ENCODE measurements at places on chromosomes 6 and 20. TPM values are rescaled to one million over a fixed set of nuclear protein-coding genes. Genes with fewer than 3 reads are reported as not detected.
A peak's percentile ranks its signal among the peaks of the same experiment; 100 is the strongest.

GRCh38 chr6:4928426-4928825 lies 75.4 kb downstream of the RPP40 start:
- H3K4me1 ChIP-seq: peaks cover 17% of the 10 kb centered on the region
- no peaks in the 10 kb centered on the region for H3K36me3 ChIP-seq
- no peak overlapping the region for H3K4me3 ChIP-seq
- H3K27me3 ChIP-seq: no peaks in the 10 kb centered on the region
- DNase-seq: no peak
- H3K27ac ChIP-seq: no peak overlapping the region

- DNase-seq: peak; percentile 63
- no peaks in the 10 kb centered on the region for H3K27me3 ChIP-seq
- peak overlapping the region; percentile 84 for H3K4me3 ChIP-seq
- no peaks in the 10 kb centered on the region for H3K36me3 ChIP-seq
- peaks cover 14% of the 10 kb centered on the region for H3K4me1 ChIP-seq
These were observed 4.8 kb upstream of the PRPH2 start for GRCh38 chr6:42727087-42727611.

GRCh38 chr20:37236462-37236861 lies 25.2 kb downstream of the GHRH start:
- H3K4me1 ChIP-seq: no peaks in the 10 kb centered on the region
- H3K27me3 ChIP-seq: no peaks in the 10 kb centered on the region
- peaks cover 79% of the 10 kb centered on the region for H3K36me3 ChIP-seq
- no peak overlapping the region for H3K27ac ChIP-seq
- H3K4me3 ChIP-seq: no peak overlapping the region
- DNase-seq: no peak

DNA sequence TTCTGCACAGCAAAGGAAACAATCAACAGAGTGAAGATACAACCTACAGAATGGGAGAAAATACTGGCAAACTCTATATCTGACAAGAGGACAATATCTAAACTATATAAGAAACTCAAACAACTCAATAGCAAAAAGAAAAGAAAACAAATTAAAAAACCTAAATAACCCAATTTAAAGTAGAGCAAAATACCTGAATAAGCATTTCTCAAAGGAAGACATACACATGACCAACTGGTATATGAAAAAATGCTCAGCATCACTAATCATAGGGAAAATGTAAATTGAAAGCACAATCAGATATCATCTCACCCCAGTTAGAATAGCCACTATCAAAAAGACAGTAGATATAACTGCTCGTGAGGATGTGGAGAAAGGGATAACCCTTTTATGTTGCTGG lies 87.8 kb upstream of the FOXA2 start:
- no peak for DNase-seq
- H3K36me3 ChIP-seq: no peaks in the 10 kb centered on the region
- H3K4me3 ChIP-seq: no peak overlapping the region
- no peaks in the 10 kb centered on the region for H3K27me3 ChIP-seq
- H3K27ac ChIP-seq: no peak overlapping the region

DNA sequence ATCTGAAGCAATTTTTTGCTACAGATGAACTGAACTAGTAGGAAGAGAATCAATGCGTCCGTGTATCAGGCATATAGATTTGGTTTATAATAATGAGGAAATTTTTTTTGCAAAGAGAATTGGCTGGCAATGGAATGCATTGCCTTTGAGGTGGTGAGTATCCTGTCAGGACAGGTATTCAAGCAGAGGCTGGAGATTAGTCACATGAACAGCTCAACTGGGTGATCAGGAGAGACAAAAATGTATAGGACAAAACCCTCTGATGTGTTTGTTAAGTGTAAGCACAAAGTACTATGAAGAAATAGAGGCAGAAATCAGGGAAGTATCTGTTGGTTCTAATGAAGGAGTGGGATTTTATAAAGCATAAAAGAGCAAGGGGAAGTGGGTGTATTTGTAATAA lies 80.5 kb downstream of the ISM1 start:
- no peak overlapping the region for H3K27ac ChIP-seq
- H3K4me1 ChIP-seq: peaks cover 4% of the 10 kb centered on the region
- no peak for DNase-seq
- H3K36me3 ChIP-seq: no peaks in the 10 kb centered on the region

DNA sequence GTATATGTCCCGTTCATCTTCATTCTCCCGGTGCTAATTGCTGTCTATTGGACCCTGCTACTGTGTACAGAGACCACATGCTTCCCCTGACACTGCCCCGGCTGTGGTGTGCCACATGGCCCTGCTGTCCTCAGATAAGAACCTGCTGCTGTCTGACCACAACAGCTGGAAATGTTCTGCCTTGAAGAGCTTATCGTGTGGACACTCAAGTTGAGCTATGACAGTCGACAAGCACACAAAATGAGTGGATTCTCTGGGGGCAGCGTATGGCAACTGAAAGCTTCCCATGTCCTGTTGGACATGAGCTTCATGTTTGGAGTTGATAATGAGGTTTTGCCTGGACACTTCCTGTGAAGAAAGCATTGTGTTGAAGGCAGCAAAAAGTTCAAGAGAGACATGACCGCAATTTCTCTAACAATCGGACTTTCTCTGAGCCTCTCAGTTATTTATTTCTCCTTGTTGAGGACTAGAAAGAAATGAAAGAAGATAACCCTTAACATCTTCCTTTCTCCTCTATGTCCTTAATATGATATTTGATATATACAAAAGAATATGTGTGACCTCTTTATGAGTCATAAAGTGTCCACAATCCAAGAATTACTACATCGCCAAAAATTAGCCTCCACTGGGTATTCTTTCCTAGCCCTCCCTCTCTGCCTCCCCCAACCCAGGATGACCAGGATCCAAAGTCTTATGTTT lies 187.1 kb upstream of the TCF21 start:
- no peak for DNase-seq
- no peaks in the 10 kb centered on the region for H3K36me3 ChIP-seq
- no peaks in the 10 kb centered on the region for H3K4me1 ChIP-seq

- H3K4me3 ChIP-seq: no peak overlapping the region
- no peak overlapping the region for H3K27ac ChIP-seq
- no peaks in the 10 kb centered on the region for H3K27me3 ChIP-seq
These were observed 1286.0 kb upstream of the GJE1 start for GRCh38 chr6:140846503-140847261.

DNA sequence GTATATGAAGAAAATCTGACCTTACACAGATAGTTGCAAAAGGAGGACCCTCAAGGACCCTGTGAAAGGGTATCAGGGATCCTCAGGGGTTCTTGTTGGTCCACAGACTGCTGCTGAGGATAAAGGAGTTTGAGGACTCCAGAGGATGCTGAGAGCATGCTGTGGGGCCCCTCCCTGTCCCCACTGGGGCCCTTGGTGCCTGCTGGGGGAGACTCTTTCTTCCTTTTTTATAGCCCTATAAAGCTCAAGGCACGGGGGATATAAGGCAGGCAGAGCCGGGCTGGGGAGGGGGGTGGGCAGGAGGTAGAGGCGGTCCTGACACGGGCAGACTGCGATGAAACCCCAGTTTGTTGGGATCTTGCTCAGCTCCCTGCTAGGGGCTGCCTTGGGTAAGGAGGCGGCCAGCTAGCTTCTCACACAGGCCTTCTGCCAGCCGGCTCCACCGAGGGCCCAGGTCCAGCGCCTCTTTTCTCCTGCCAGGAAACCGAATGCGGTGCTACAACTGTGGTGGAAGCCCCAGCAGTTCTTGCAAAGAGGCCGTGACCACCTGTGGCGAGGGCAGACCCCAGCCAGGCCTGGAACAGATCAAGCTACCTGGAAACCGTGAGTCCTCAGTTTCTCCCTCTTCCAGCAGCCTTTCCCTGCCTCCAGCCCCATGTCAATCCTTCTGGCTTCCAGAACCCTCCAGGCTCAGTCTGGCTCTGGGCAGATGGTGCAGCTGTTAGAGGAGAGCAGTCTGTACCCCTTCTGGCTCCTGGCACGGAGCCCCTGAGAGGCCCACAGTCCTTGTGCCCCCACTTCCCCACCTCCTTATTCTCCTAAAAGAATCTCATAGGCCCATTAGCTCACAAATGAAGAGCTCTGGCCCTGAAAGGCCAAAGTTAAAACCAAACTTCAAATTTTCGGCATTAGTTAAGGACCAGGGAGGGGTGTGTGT lies at the start of gene LY6G6D:
Gene LY6G6D, plus strand, starts transcription at position 327 of the 937 bp plus-strand sequence. Its CDS starts 8 bp downstream, at position 335.
- no peaks in the 10 kb centered on the region for H3K36me3 ChIP-seq
- peaks cover 11% of the 10 kb centered on the region for H3K27me3 ChIP-seq
- no peak within 1 kb of the TSS for H3K27ac ChIP-seq
- no peak for DNase-seq

- peaks cover 13% of the 10 kb centered on the region for H3K4me1 ChIP-seq
- H3K4me3 ChIP-seq: no peak overlapping the region
- H3K27me3 ChIP-seq: no peaks in the 10 kb centered on the region
- H3K27ac ChIP-seq: no peak overlapping the region
These were observed 125.1 kb downstream of the CDK19 start for GRCh38 chr6:110690106-110690654.

DNA sequence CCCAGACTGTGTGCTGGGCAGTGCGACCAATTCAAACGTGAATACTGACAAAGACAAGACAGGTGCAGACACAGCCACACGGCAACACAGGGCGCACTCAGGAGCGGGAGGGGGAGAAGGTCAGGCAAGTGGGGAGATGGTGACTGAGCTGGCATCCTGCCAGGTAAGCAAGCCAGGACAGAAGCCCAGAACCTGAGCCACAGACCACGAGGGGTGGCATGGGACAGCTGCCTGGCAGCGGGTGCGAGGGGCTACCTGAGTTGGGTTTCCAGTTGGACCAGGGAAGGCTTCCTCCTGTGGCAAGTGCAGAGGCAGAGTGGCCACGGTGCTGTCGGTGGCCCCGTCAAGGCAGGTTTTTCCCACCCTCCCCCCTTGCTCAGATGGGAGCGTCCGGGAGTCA lies 215.2 kb upstream of the ARID1B start:
- H3K36me3 ChIP-seq: no peaks in the 10 kb centered on the region
- no peak for DNase-seq
- H3K27me3 ChIP-seq: peaks cover 8% of the 10 kb centered on the region
- peaks cover 2% of the 10 kb centered on the region for H3K4me1 ChIP-seq

- no peaks in the 10 kb centered on the region for H3K27me3 ChIP-seq
- H3K4me1 ChIP-seq: peaks cover 46% of the 10 kb centered on the region
- H3K36me3 ChIP-seq: peaks cover 47% of the 10 kb centered on the region
- peak overlapping the region; percentile 98 for H3K27ac ChIP-seq
- H3K4me3 ChIP-seq: peak overlapping the region; percentile 96
These were observed 724 bp upstream of the CUL7 start for GRCh38 chr6:43054206-43054943.

DNA sequence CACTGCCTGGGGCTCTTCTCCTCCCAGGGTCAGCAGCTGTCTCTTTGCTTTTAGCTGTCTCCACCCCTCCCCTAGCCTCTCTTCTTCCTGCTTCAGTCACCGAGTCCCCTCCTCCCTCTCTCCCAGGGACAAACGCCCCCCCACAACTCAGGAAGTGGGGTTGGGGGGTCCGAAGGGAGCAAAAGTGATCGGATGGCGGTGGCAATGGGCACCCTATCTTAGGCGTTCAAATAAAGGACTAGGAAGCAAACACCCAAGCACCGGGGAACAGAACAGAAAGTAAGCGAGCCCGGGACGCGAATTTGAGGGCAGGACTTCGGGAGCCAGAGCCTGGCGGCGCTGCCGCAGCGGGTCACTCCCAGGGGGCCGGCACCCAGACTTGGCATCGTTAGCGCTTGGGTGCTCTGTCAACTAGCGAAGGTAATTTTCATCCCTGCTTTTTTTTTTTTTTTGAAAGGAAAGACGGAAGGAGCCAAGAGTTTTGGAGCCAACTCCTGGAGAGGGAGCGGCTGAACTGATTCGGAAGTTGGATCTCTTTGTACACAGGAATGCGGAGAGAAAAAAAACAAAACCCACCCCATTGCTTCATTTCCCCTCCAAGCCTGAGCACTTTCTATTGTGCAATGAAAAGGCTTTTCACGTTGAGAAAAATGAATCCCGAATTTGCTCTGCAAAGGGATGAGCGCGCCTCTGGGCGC lies 815 bp upstream of the ITPR3 start:
- peaks cover 48% of the 10 kb centered on the region for H3K4me1 ChIP-seq
- H3K36me3 ChIP-seq: peaks cover 18% of the 10 kb centered on the region
- peak overlapping the region; percentile 91 for H3K27ac ChIP-seq
- H3K27me3 ChIP-seq: no peaks in the 10 kb centered on the region
- peak overlapping the region; percentile 96 for H3K4me3 ChIP-seq

- H3K36me3 ChIP-seq: no peaks in the 10 kb centered on the region
- H3K4me1 ChIP-seq: no peaks in the 10 kb centered on the region
- DNase-seq: no peak
- no peak overlapping the region for H3K27ac ChIP-seq
- H3K27me3 ChIP-seq: peaks cover 2% of the 10 kb centered on the region
These were observed 241.1 kb upstream of the TSHZ2 start for GRCh38 chr20:52731093-52731492.

DNA sequence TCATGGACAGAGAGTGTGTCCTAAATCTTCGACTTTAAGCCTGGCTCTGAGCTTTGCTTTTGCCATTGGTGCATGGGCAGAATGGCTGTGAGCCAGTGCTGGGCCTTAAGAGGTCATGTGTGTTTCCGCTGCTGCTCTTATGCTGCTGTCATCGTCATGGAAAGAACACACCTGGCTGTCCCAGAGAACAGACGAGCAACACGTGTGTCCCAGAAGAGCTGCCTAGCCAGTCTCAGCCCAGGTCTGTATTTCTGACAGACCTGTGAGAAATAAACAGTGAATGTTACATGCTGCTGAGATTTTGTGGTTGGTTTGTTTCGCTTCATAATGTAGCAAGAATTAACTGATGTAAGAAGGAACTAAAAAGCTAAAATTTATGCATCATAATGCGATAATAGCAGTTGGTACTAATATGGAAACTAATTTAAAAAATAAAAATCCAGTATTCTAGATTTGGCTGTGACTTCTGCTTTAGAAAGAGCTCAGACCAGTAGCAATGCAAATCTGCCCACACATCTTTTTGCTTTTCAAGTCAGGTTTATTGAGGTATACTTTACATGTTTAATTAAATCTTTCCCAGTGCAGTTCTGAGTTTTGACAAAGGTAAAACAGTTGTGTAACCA lies 11.5 kb upstream of the SCP2D1 start:
- H3K36me3 ChIP-seq: no peaks in the 10 kb centered on the region
- no peaks in the 10 kb centered on the region for H3K4me1 ChIP-seq
- no peak overlapping the region for H3K27ac ChIP-seq
- H3K27me3 ChIP-seq: no peaks in the 10 kb centered on the region
- H3K4me3 ChIP-seq: no peak overlapping the region
- no peak for DNase-seq

DNA sequence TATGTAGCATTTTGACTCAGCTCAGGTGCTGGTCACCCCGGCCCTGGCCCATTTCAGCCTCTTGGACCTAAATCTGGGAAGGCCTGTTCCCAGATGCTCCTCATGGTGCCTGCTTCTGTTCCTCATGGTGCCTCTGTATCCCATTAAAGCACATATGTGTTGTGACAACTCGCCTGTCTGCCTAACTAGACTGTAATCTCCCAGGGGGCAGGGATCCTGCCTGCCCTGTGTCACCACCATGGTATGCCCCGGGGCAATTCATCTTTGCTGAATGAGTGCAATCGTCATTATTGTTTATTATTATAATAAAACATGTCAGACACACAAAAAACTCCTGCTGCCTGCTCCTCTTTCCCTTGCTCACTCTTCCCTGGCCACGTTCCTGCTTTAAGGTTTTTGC lies 62.0 kb downstream of the ZFP64 start:
- no peaks in the 10 kb centered on the region for H3K36me3 ChIP-seq
- peaks cover 3% of the 10 kb centered on the region for H3K27me3 ChIP-seq
- no peak overlapping the region for H3K4me3 ChIP-seq
- H3K4me1 ChIP-seq: peaks cover 2% of the 10 kb centered on the region

The PLN gene
- total RNA-seq: not detected

The ATAT1 gene
- 14.4 TPM for total RNA-seq

The ECT2L gene
- total RNA-seq: not detected

The PHACTR3 gene
- not detected for total RNA-seq

The CAP2 gene
- not detected for total RNA-seq

The PSORS1C1 gene
- total RNA-seq: not detected

Data from activated CD4-positive, alpha-beta T cell treated with anti-CD3 and anti-CD28 coated beads, Interleukin-2, amount 10 ng/mL, durations not matched to agents 24 days and 14 days (primary cell).